Bronchial epithelial cell (primary cell): ENCODE measurements at places on chromosomes 7 and 10.

- peak; percentile 99 for DNase-seq
These were observed 103.0 kb upstream of the LSM8 start for GRCh38 chr7:118080947-118081346.

DNA sequence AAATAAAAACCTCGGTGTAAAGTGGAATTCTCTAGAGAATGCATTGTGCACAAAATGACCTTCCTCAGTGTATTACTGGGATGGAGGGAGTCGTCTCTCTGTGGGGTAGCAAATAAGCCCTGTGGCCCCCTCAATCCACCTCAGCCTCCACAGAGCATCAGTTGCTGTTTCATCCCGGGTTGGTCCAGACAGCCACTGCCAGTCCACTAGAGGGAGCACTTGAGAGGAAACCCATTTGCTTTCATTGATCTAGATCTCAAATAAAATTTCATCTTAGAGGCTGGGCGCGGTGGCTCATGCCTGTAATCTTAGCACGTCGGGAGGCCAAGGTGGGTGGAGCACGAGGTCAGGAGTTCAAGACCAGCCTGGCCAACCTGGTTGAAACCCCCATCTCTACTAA is 1128.7 kb downstream of the CNTNAP2 start:
- peak; percentile 12 for DNase-seq

DNA sequence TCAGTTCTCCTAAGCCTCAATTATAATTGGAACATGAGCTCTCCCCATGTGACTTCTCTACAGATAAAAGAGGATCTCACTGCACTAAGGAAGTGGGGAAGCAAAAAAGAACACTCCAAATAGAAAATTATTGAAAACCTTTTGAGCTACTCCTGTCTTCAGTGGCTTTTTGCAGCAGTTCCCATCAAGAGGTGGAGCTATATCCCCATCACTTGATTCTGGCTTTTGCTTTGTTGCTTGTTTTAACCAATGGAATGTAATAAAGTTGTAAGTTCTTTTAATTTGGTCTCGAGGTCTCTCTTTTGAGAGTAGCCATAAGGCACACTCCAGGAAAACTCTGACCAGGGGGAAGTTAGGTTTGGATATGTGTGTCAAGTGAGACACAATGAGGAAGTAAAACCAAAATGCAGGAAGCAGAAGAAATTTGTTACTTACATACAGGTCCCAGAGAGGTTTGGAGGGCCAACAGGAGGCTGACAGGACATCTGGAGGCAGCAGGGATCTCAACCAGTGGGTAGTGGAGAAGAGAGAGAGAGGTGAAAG is 569.4 kb downstream of the HTR7 start:
- peak; percentile 42 for DNase-seq

GRCh38 chr10:5897053-5897340 is 7.0 kb downstream of the FBH1 start:
- DNase-seq: no peak

DNA sequence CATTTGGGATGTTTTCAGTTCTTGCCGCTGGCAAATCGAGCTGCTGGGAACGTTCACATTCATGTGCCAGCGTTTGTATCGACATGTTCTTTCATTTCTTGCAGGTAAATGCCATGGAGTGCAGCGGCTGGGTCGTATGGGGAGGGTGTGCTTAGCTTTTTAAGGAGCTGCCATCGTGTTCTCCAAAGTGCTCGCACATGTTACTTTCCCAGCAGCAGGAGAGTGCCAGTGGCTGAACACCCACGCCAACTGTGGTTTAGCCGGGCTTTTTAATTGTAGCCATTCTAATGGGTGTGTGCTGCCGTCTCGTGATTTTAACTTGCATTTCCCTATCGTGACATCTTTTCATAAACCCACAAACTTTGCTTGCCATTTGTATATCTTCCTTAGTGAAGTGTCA is 11.6 kb upstream of the BNIP3 start:
- DNase-seq: no peak

- peak; percentile 12 for DNase-seq
These were observed 222.8 kb upstream of the IMMP2L start for GRCh38 chr7:111785076-111785475.

DNA sequence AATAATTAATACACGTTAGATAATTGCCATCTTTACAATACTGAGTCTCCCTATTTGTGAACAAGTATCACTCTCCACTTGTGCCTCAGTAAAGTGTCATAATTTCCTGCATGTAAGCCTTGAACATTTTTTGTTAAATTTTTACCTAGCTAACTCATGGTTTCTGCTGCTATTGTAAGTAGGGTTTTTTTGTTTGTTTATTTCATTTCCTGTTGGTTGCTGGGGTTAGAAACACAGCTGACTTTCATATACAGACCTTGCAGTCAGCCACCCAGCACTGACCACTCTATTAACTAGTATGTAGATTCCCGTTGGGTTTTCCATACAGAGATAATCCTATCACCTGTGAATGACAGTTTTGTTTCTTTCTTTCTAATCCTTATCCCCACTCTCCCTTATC is 133.3 kb downstream of the MPP7 start:
- DNase-seq: no peak

GRCh38 chr7:40299097-40299496 is 164.3 kb downstream of the SUGCT start:
- DNase-seq: peak; percentile 89

GRCh38 chr10:66329147-66329546 is 596.7 kb upstream of the LRRTM3 start:
- DNase-seq: no peak

- peak; percentile 52 for DNase-seq
These were observed 16.8 kb downstream of the SEMA3C start for GRCh38 chr7:80902019-80902418.
